HFFc6 (cell line): ENCODE measurements at places on chromosomes 3 and 15. TPM values are rescaled to one million over a fixed set of nuclear protein-coding genes. Genes with fewer than 3 reads are reported as not detected.
A peak's percentile ranks its signal among the peaks of the same experiment; 100 is the strongest.

DNA sequence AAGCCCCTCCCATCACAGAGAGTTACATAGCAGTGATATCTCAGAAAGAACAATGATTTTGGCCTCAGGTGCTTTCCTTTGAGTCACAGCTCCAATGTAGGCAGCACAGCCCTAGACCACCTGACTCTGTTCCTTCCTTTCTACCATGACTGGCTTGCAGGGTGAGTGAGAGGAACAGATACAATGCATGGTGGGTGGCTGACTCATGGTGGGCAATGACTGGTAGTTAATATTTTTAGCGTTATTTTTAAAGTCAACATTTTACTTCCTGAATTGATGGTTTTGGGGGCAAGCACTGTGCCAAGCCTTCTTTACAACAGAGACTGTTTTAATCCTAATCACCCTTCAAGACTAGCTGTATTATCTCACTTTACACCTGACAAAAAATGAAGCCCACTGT lies 32.8 kb upstream of the ST3GAL6 start:
- no peak for DNase-seq

AHSG gene
- not detected in 3 replicates for total RNA-seq

DNA sequence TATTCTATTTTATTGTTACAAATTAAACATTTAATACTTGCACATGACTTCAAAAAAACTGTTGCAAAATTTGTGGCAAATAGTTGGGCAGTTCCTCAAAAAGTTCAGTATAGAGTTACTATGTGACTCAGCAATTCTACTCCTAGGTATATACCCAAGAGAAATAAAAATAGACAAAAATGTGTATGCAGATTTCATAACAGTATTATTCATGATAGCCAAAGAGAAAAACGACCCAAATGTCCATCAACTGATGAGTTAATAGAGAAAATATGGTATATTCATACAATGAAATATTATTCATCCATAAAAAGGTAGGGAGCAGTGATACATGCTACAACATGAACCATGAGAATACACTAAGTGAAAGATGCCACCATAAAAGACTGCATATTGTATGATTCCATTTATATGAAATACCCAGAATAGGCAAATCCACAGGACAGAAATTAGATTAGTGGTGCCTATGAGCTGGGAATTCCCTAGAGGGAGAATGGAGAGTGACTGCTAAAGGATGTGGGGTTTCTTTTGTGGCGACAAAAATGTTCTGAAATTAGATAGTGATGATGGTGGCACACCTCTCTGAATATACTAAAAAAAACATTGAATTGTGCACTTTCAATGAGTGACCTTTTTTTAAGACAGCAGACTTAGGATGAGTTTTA lies 31.6 kb upstream of the CLASP2 start:
- peak; percentile 22 for DNase-seq

C3orf85 gene
- total RNA-seq, result not detected in 3 replicates

GRCh38 chr3:107589454-107589853 lies 66.7 kb downstream of the BBX start:
- no peak for DNase-seq

GP9 gene
- total RNA-seq, result not detected in 3 replicates

GRCh38 chr15:58203537-58203936 lies 65.4 kb downstream of the AQP9 start:
- peak; percentile 98 for DNase-seq

C3orf22 gene
- not detected in 3 replicates for total RNA-seq

ATP2B2 gene
- not detected in 2 replicates for total RNA-seq

- DNase-seq, result no peak
Measured at GRCh38 chr15:91961357-91961756, 107.8 kb downstream of the SLCO3A1 start.

- no peak for DNase-seq
Measured at GRCh38 chr3:190716211-190716610, 146.3 kb downstream of the GMNC start.

DNA sequence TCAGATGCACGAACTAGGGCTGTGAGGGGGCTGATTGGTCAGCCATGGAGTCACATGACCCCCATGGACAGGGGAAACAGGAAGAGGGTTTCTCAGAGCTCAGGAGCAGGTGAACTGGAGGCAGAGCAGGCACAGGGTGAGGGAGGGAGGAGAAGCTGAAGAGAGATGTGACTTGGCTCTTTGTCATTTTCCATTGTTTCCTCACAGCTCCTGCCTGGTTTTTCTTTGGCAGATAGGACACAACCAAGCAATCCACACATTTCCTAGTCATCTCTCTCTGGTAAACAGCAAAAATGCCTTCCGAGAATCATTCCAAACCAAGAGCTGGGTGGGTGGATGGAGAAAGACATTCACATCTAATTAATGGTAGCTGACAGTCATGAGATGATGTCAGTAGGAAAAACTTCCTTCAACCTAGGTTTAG lies 43.4 kb upstream of the LMCD1 start:
- peak; percentile 39 for DNase-seq

DNA sequence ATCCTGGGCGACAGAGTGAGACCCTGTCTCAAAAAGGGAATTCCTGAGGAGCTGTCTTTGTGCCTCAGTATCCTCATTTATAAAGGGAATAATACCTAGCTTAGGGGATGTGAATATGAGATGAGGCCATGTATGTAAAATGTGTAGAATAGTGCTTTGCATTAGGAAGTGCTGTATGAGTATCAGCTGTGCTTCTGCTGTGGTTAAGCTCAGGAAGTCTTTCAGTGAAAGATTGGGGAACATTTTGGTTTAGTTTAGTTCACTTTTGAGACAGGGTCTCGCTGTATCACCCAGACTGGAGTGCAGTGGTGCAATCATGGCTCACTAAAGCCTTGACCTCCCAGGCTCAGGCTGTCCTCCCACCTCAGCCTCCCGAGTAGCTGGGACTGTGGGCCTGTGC lies 10.6 kb downstream of the THUMPD3 start:
- no peak for DNase-seq

DNA sequence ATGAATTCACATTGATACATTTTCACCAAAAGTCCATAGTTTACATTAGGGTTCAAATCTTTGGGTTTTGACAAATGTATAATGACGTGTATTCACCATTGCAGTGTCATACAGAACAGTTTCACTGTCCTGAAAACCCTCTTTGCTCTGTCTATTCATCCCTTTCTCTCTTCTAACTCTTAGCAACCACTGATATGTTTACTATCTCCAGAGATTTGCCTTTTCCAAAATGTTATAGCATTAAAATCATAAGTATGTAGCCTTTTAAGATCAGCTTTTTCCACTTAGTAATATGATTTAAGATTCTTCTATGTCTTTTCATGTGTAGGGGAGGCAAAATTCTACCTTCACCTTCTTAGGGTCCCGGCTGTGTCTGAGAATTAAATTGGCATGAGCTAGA lies 203.8 kb downstream of the TPRG1 start:
- no peak for DNase-seq

DNA sequence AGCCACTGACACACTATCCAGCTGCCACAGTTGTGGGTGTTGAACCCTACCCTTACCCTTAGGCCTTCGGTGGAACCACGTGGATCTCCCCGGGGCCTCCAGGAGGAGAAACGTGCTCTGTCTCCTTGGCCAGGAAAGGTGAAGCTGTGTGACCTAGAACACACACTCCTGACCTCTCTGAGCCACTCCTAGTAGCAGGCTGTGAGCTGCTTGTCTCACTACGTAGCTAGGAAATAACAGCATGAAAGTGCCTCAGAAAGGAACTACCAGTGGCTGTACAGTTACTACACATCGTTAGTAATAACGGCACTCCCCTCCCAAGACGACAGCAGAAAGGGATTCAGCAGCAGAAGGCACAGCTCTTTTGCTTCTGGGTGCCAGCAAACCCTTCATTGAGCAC lies 36.2 kb upstream of the SLC6A6 start:
- no peak for DNase-seq

DNA sequence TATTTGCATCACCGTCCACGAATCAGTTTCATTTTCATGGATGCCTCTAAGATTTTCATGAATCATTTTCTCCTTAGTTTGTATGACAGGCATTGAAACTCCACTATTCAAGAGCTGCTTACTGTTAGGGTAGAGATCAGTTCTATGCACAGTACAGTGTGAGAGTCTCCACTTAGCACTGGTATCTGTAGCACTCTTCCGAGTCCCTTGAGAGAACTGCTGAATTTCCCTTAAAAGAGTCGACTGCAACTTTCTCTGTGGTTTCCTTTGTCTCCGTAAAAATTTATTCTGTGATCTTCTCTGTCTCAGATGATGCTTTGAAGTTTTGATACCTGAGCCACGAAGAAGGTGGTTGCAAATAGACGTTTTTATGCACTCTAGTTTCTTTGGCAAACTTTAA lies 14.8 kb downstream of the GTPBP8 start:
- no peak for DNase-seq

CELSR3 gene
- 2.1 and 3.2 TPM in 2 replicates for total RNA-seq

DNA sequence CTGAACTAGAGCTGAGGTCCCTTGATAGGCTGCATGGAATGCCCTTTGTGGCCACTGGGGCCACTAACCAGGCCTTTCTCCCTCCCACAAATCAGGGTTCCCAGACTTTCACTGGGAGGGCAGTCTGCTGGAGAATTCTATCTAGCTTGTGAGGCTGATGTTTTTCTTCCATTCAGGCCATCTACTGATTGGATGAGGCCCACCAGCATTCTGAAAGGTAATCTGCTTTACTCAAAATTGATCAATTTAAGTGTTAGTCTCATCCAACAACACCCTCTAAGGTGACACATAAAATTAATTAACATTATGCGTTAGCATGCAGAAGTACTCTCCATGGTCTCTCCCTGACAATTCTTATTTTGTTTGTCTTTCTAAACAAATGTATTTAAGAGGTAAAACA lies 80.5 kb downstream of the RTP4 start:
- no peak for DNase-seq

GRCh38 chr3:28597452-28597851 lies 248.8 kb upstream of the AZI2 start:
- no peak for DNase-seq

SLC28A2 gene
- total RNA-seq, result not detected in 3 replicates

GRCh38 chr15:99961011-99961441 lies 227.8 kb upstream of the LYSMD4 start:
- no peak for DNase-seq

- no peak for DNase-seq
Measured at GRCh38 chr3:58837141-58837843, 170.7 kb upstream of the FAM3D start.

DNA sequence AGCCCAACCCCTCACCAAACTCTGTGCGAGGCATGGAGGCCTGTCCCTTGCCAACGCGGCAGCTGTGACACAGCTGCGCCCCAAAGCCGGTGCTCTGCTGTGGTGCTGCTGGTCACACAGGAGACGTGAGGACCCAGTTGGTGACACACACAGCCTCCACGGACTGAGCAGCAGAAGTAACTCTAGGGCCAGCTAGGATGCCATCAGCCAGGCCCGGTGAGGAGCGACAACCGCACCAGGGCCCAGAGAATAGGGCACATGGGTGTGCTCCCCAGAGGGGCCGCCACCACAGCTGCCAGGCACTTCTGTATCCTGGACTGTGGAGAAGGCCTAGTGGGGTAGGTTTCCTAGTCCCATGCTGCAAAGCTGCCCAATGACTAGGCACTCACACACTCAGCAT lies 10.7 kb downstream of the ZXDC start:
- no peak for DNase-seq

- DNase-seq, result no peak
Measured at GRCh38 chr3:2468816-2469215, 370.1 kb downstream of the CNTN4 start.

DNA sequence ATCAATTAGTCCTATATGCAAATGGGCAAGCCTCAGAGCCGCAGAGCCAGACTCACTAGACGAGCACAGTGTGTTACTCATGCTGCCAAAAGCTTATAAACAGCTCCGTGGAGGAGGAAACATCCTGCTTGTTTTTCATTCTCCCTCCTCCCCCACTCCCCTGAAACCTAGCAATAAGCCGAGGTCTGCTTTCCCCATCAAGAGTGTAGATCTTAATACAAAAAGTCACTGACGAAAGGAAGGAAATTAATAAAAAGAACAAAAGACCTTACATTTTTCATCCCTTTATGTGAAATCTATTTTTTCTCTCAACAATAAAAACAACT lies 88.5 kb downstream of the XXYLT1 start:
- peak; percentile 57 for DNase-seq

DNA sequence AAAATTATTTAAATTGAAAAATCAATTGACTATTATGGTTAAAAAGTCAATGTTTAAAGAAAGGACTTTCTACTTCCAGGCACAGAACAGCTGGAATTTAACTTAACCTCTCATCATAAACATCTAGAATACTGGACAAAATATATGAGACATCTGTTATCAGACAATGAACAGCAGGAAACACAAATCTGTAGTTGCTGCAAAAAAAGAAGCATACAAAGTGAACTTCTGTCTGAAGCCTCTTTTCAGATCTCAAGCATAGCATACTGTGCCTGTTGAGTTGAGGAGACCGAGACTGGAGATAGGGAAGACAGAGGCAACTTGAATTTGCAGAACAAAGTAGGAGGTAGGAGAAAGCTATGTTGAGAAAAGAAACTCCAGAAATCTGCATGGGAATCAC lies 140.0 kb upstream of the CBLB start:
- no peak for DNase-seq

DNA sequence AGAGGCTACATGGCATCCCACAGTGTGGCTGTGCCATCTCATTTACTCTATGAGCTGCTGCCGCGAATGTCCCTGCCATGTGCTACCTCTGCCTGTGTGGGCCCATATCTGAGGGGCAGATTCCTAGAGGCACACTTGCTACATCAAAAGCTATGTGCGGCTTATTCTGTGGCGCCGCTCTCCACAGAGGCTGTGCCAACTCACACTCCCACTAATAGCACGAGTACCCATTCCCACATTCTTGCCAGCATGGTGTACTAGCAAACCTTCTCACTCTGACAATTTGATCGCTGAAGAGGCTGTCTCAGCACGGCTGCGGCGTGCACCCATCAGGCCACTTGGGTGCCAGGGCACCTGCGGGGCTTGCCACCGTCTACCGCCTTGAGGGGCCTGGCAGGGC lies 31.2 kb upstream of the MUSTN1 start:
- DNase-seq, result no peak

DNA sequence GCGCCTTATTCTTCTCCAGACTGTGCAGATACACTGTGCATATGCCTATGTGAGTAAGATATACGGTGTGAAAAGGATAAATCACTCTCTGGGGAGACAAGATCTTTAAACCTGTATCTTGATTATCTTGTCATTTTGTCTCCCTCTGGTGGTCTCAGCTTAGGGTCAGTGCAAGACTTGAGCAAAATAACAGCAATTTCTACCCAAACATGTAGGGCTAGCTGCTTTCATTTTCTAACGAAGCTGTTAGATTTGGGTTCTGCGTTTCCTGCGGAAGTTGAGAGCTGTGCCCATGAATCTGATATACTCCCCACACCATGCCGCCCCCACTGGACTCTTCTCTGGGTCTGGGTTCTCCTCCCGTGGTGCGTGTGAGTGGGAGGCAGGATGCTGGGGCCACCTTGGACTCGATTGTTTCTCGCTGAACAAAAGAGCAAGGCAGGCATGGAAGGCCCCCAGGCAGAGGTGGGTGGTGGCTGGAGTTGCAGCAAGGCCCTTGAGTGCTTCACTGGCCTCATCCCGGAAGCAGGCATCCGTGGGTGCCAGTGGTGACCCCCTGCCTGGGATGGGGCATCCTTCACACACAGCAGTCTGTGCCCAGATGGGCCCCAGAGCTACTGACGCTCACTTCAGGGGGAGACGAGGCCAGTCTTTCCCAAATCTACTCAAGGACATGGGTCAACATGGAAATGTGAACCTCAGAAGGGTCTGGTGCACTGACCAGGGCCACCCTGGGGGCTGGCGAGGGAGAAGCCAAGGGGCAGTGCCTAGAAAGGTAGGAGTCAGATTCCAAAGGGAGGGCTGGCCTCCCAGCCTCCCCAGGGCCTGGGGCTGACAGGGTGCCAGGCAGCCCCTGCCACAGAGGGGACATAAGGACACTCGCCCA lies 179.6 kb downstream of the NSMCE3 start:
- no peak for DNase-seq

PLIN1 gene
- total RNA-seq, result not detected in 3 replicates

GRCh38 chr3:27072810-27073651 lies 296.2 kb downstream of the NEK10 start:
- no peak for DNase-seq

NECTIN3 gene
- 58.6 to 84.9 TPM (median 66.8 TPM) in 3 replicates for total RNA-seq
